ENCODE measurements at places on chromosomes 7 and 10.

DNA sequence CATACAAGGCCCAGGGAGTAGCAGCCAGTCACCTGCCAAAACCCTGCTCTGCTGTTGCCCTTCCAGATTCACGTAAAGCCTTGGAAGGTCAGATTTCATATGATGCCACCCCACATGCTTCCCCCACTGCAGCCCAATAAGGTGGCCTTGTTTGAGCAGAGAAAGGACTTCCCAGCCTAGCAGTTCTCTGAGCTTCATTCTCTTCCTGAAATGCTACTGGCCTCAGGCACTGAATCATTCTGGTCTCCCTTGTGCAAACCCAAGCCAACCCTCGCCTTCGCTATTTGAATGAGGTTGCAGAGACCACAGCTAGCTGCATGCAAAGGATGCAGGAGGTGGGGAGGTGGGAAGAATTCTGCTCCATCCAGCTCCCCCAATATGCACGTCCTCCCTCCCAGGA is 60.3 kb upstream of the PLXNA4 start:
- DNase-seq, result no peak

GRCh38 chr10:107059872-107060271 is 104.6 kb downstream of the SORCS1 start:
- no peak for DNase-seq

GRCh38 chr10:17712717-17713471 is 39.1 kb upstream of the TMEM236 start:
- DNase-seq, result no peak

GRCh38 chr7:7789551-7789988 is 71.2 kb upstream of the RPA3 start:
- no peak for DNase-seq

- peak; percentile 57 for DNase-seq
Measured at GRCh38 chr7:111090846-111091245, at the start of gene LRRN3. Gene LRRN3 (plus strand): TSS chr7:111091127. CDS start chr7:111122773, 31,646 bp downstream.

GRCh38 chr7:101066141-101066832 is 19.0 kb upstream of the TRIM56 start:
- DNase-seq, result no peak

- peak; percentile 94 for DNase-seq
Measured at GRCh38 chr10:18164748-18165361, 24.6 kb downstream of the CACNB2 start.

DNA sequence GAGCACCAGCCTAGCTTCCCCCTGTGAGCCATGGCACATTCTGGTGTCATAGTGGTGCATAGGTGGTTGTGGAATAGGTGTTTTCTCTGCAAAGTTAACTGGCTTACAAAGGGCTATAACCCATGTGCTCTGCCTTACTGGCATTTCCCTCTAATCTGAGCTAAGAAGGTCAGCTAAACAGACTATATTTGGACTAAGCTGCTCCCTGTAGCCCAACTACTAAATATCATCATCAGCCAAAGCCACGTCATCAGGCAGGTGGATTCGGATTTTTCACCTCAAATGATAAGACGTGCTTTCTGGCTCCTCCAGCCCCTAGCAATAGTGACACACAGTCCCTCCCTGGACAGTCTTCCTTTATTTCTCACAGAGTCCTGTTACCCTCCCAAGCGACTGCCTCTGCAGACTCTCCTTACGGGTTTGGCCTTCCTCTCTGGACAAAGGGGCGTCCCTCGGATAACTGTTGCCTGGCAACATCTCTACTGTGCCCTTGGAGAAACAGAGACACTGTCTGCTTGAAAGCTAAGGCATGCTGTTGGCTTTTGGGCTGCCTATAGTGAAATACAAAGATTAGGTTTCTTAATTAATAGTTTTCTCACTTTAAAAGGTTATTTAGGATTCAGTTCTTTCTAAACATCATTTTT is 9.1 kb downstream of the SLC13A4 start:
- no peak for DNase-seq

DNA sequence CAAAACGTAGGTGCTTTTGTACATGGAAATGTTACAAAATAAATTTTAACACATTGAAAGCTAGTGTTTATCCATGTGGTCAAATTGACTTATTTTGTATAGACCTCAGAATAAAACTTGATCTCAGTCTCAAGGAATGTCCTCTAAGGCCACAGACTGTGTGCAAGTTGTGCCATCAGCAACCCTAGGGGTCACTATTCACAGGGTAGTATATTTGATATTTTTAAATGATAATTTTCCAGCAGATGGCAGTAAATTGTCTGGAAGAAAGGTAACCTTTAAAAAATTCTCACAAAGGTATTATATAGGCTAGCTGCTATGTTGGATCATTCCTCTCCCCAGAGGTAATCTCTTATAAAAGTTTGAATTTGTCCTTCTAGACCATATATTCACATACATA is 12.9 kb upstream of the SNX10 start:
- DNase-seq, result no peak

DNA sequence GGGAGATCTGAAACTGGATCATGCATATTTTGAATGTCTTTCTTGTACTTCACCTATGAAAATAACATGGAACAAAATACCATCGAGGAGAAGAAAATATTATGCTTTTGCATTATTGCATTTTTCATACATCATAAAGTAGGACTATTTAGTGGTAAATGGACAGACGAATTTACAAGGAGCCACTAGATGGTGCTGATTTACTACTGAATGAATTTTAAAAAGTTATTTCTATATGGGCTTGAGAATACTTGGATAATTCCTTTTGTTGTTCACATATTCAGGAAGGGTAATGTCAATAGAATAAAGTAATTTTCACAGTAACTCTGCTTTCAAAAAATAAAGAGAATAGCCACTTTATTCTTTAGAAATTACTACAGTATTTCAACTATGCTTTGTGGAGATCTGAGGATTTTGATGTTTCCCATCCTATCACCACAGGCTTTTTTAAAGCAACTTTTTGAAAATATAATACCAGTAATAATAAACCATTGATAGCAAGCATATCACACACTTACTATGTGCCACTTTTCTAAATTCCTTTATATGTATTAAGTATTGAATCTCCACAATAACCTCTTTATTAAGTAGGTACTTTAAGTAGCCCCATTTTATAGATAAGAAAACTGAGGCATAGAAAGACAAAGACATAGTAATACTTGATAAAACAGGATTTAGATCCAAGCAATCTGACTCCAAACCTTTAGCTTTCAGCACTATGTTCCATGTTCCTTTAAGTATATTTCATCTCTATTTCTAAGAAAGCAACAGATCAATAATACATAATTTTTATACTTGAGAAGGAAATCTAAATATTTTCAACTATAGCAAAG is 38.6 kb downstream of the NEBL start:
- peak; percentile 78 for DNase-seq

DNA sequence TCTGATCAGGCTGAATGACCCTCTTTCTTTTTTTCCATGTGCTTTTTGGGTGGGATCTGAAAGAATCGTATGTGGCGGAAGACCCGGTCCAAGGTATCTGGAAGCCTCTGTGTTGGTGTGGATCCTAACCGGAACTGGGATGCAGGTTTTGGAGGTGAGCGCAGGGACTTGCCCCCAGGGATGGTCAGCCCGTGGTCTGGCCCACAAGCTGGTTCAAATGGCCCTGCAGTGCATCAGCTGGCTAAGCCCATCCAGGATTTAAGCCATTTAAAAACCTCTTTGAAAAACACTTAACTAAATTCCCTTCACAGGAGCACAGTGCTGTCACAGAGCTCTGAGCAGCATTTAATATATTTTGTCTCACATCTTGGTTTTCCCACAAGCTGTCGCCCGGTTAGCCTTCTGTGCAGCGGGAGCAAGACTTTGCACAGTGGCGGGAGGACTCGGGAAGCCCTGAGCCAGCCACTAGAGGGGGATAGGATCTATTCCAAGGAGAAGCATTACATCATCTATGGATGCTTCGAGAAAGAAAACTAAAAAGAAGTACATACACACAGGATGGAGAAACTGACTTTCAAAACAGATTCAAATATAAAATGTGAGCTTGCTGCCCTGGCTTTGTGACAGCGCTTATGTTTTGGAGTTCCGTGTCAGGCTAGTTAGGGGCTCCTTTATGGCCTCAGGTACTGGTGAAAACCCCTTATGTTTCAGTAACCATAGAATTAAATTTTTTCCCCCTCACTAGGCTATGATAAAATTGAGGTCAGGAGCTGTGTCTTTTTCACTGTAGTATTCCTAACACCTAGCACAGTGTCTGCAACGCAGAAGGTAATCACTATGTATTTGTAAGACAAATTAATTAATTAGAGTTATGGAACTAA is 11.3 kb downstream of the CPA2 start:
- DNase-seq, result peak; percentile 85

DNA sequence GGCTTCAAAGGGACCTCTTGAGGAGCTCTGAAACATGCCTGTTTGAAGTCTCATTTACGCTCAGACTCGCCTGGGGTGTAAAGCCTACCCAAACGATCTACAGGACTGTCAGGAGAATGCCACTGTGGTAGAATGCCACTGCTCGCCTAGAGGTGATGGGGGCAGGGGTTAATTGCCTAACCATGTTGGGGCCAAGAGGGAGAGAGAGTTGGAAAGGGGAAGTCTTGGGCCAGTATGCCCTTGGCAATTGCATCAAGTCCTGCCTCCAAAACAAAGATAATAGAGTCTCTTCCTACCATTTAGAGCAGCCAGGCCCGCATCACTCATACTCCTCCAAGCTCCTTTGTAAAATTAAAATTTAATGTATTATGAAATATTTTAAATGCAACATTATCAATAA is 25.2 kb downstream of the CDK1 start:
- DNase-seq, result no peak

DNA sequence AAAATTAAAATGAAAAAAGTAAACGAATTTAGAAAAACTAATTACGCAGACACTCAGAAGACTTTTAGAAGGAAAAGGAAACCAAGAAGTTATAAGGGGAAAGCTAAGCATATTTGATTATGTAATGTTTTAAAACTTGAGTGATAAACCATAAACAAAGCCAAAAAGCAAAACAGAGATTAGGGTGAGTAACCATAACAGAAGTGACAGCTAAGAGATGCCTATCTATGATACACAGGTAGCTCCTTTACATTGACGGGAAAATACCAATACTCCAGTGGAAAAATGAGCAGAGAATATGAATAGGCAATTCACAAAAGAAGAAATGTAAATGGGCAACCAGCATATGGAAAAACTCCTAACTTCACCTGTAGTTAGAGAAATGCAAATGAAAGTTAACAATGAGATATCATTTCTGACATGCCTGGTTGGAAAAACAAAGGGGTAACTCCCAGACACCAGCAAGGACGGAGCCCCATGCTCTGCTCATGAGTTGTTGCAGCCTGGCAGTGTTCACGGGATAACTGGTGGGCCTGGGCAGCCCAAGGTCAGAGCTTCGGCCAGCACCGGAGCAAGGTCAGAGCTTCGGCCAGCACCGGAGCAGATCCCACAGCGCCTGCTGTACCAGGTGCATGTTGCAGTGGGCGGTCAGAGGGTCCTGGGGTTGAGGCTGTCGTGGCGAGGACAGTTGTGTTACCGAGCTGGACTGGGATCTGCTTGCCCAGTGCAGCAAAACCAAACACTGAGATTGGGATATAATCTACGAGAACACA is 58.9 kb downstream of the ALOX5 start:
- DNase-seq, result no peak

- DNase-seq, result peak; percentile 29
Measured at GRCh38 chr7:76260171-76260703, 42.2 kb upstream of the HSPB1 start.

Measured in fibroblast of pulmonary artery (primary cell).